ENCODE measurements at places on chromosomes 11 and 22.

- no peak for ATAC-seq
Observed at GRCh38 chr22:29458551-29458950, 20.2 kb downstream of the RFPL1 start.

DNA sequence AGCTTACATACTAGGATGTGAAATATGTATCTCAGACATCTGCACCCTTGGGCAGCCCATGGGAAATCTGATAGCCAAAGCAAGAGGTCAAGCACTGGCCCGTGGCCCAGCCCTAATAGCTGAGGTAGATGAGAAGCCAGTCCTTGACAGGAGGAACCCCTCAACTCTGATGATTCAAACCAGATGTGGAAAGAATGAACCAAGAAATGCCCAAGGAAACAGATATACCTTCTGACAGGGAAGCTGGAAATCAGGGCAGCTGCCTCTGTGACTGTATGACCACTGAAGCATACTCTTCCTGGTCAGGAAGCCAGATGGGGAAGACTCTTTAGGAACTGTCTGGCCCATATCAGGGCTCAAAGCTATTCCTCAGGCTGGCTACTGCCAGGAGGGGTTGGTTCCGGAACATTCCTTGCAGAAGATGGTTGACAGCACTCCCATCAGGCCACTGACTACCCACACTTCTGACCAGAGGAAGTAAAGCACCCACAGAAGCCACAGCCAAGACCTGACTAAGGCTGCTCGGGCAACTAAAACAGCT is 124.2 kb downstream of the SWAP70 start:
- no peak for ATAC-seq

DNA sequence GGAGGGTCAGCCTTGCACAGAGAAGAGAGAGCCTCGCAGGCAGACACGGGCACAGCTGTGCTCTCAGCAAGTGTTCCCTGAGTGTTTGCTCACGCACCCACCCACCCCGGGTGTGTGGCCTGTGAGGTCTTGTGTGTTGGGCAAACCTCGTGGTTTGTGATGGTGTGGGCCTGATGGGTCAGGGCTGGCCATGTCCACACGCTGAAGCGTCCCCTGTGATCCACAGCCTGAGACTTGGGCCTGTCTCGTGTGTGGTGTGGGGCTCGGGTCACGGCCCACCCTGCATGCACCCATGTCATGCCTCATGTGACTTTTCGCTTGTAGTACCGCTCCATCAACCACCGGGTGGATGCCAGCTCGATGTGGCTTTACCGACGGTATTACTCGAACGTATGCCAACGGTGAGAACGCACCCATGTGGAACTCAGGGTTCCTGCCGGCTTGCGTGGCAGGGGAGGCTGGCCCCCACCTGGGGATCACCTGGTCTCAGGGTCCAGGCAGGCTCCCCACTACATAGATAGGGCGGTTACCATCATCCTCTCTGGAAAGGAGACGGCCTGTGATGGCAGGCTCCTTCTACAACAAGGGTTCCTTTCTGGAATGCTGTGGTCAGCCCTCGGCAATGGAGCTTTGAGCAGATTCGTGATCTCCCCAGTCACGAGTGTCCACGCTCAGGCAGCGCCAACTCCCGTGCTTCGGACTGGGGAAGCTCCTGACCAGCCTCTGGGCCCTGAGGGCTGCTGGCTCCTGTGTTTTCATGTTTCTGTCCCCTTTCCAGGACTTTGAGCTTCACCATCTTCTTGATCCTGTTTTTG is 5.9 kb downstream of the TPCN2 start:
- no peak for ATAC-seq

- no peak for ATAC-seq
Observed at GRCh38 chr11:133595998-133596590, 63.8 kb upstream of the OPCML start.

DNA sequence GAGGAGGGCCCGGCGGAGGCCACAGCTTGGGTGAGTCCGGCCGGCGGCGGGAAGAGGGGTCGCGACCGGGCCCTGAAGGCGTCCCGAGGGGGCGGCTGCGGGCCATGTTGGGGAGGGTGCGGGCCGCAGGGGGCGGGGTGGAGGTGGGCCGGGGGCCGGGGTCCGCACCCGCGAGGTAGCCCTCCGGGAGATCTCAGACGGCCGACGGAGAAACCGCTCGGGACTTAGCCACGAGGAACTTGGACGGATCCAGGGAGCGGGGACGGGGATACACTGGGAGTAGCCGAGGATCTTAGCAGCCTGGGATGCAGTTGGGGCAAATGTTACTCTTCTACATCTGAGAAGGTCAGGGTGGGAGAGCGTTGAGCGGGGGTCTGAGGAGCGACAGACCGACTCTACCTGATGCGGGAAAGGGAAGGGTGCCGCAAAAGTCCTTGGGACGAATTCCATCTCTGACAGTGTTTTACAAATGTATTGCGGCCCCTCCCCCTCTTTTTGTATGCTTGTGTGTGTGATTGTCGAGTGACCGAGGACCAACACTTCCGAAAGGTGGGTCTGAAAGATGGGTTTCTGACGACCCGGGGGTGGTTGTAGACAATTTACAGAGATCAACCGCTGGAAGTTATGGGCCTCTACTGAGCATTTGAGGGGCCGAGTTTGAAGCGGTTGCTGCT is 658 bp downstream of the STIP1 start:
- ATAC-seq: no peak

GRCh38 chr11:117839380-117839881 is 14.9 kb upstream of the FXYD2 start:
- ATAC-seq: no peak

GRCh38 chr11:96254087-96254486 is 88.9 kb downstream of the MAML2 start:
- ATAC-seq: no peak

GRCh38 chr11:46026606-46027293 is 94.5 kb downstream of the PHF21A start:
- no peak for ATAC-seq

DNA sequence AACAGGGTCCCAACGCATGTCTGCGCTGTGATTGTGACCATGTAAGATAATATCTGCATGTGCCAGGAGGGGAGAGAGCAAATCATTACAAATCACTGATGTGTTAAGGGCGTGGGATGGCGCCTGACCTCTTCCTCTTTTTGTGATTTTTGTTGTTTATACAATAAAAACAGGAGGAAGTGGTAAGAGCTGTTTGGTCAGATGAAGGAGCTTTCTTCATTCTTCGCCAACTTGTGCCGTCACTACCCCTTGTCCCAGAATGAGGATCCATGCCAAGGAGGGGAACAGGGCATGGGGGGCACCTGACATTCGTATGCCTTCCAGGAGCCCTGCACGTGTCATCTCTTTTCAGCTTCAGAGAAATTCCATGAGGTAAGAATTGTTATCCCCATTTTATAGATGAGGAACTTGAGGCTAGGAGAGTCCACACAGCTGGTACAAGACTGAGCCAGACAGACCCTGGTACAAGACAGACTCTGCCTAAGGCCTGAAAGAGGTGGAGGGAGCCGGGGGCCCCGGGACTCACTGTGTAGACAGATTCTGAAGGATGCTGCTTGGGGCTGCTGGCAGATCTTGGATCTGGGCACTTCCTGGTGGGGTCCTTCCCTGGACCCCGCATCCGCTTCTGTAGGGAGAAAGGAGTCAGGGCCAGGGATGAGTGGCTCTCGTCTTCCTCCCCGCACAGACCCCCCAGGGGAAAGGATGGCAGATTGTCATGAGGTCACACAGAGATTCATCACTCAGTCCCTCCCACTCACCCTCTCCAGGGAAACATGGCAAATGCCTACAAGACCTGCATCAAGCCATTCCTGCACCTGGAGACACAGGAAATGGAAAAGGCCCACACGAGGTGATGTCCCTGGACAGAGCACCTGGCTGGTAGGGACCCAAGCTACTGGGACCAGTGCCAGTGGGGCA is 34.6 kb downstream of the NFAM1 start:
- peak; percentile 12 for ATAC-seq

DNA sequence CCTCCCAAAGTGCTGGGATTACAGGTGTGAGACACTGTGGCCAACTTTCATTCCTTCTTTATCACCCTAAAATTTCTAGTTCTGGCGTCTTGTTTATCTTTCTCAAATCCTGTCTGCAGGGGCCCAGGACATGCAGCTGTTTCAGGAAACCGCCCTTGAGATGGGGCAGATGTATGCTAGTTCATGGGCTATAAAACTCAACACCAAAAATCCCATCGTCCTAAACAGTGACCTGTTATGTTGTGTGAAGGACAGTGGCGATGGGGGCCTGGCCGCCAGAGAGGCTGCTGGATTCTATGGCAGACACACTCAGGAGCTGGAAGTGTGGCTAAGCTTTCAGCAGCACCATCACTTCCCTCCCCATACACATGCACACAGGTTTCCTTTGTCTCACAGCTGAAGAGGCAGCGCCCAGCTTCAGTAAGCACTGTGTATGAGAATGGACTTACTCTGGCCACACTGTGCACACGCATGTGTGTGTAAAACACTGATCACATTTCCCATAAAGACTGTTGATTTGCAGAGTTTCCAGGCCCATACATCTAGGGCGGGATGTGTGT is 36.7 kb downstream of the MARK2 start:
- ATAC-seq: no peak

GRCh38 chr11:108154591-108154990 is 33.2 kb downstream of the ACAT1 start:
- no peak for ATAC-seq

DNA sequence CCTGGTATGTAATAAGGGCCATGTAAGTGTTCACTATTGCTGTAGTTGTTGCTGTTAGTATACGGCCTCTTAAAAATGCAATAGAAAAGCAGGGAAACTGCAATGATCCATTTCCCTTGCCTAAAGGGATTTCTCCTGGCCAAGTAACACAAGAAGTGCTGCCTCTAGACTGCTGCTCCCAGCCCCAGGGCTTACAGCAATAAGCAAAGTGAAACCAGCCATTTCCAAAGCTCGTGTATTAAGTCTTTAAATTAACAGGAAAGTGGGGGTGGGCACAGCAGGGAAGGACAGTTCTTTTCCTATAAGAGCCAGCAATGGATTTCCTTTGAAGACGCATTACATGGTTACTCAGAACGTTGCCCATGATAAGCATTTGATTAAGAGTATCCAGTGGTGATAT is 36.9 kb upstream of the WT1 start:
- ATAC-seq: no peak

DNA sequence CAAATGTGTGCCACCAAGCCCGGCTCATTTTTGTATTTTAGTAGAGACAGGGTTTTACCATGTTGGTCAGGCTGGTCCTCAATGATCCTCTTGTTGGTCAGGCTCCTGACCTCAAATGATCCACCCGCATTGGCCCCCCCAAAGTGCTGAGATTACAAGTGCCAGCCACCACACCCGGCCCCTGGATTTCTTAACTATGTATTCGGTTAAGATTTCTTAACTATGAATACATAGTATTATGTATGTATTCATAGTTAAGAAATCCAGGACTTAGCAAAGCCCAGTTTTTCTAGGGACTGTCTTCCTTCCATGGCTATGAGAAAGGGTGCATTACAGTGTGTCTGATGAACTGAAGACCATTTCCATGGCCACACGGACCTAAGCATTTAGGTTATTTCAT is 1.7 kb downstream of the C11orf91 start:
- ATAC-seq: no peak

DNA sequence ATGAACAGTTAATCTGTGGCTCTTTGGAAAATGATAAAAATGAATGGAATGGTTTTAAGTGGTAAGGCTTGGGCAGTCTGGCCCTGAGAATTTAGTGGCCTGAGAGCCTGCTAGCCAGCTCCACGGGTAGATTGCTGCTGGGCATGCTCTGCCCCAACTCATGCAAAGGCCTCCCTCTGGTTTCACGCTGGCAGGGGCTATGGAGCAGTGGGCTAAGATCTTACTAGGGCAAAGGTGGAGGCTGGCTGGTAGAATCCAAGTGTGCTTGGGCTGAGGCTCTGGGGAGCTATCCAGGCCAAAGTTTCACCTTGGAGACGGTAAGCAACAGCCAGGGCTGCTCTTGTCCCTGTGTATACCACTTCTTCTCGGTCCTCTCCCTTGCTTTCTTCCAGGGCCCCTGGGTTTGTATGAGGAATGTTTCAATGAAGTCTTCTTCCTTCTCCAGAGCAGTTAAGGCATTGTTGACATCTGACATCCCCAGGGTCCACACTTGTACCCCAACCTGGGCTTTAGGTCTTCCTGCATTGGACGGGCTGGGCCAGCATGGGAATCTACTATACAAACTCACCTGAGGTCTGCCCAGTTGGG is 27.4 kb downstream of the UBE2L3 start:
- no peak for ATAC-seq

DNA sequence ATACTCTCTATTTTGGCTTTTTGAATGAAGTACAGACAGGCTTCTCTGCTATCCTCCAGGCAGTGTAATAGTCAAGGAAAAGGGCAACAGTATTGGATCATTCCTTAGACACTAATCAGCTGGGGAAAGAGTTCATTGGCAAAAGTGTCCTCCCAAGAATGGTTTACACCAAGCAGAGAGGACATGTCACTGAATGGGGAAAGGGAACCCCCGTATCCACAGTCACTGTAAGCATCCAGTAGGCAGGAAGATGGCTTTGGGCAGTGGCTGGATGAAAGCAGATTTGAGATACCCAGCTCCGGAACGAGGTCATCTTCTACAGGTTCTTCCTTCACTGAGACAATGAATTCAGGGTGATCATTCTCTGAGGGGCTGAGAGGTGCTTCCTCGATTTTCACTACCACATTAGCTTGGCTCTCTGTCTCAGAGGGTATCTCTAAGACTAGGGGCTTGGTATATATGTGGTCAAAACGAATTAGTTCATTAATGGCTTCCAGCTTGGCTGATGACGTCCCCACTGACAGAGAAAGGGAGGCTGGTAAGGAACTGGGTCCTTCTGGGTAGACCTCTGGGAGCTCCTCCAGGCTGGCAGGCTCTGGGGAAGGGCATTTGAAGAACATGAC is 5.2 kb downstream of the XBP1 start:
- ATAC-seq: no peak

- peak; percentile 69 for ATAC-seq
Observed at GRCh38 chr11:13297917-13298356, 20.3 kb downstream of the BMAL1 start.

- no peak for ATAC-seq
Observed at GRCh38 chr11:72119198-72119597, 6.7 kb upstream of the ANAPC15 start.

GRCh38 chr11:47667555-47667954 is 25.2 kb upstream of the MTCH2 start:
- no peak for ATAC-seq

GRCh38 chr11:3169255-3170043 is 4.3 kb upstream of the OSBPL5 start:
- ATAC-seq: no peak

- no peak for ATAC-seq
Observed at GRCh38 chr11:68315171-68315920, 3.0 kb downstream of the LRP5 start.

Data from activated CD4-positive, CD25-positive, alpha-beta regulatory T cell treated with anti-CD3 and anti-CD28 coated beads, Interleukin-2, amount 50 U/mL, for 24 hours (primary cell).